ENCODE measurements at places on chromosomes 7 and 10.

- no peak for DNase-seq
Measured at GRCh38 chr10:74575912-74576311, 250.5 kb upstream of the KAT6B start.

DNA sequence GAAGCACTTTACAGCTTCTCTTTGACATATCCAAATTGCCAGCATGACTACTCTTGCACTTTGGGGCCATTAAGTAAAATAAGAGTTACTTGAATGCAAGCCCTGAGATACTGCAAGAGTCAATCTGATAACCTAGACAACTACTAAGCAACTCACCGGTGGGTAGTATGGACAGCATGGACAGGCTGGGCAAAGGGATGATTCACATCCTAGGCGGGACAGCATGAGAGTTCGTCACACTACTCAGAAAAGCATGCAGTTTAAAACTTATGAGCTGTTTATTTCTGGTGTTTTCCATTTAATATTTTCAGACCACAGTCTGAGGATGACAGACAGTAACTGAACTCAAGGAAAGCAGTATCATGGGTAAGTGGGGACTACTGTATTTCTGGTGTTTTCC, 84.0 kb downstream of the ORC5 start:
- DNase-seq: peak; percentile 64

GRCh38 chr7:77281780-77282478, 82.3 kb upstream of the FGL2 start:
- DNase-seq: no peak

- DNase-seq: no peak
Measured at GRCh38 chr7:43450894-43451293, 132.0 kb upstream of the STK17A start.

DNA sequence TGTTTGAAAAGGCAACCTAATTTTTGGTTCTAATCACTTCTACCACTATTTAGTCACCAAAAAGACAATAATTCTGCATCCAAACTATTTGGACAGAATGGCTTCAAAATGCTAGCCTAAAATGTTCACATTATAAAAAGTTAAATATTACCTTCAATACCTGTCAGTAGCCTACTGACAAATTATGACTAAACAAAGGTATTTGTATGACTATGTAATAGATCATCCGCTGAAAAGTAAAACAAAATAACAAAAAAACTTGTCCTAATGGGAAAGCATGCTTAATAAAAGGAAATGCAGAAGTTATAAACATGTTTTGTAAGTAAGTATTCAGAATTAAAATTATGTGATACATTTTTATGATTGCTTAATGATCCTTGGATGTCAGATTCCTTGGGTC, 36.6 kb downstream of the CD36 start:
- DNase-seq: no peak

- peak; percentile 42 for DNase-seq
Measured at GRCh38 chr10:112990271-112990670, 40.2 kb downstream of the TCF7L2 start.

DNA sequence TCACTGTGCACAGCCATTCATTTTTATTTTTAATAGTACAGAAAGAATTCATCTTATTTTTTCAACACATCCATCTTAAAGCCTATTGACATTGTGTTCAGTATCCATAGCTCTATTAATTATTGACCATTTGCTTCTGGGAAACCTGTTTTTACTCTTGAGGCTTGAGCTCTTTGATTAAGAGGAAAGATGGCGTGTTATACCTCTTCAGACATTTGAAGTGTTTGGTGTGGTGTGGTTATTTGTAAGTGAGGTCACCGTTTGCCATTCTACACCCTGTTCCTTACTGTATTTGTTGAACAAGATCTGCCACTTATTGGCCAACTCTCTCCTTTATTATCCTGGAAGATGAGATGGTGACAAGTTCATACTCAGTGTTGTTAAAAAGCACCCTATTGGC, 18.4 kb downstream of the C7orf57 start:
- DNase-seq: no peak

GRCh38 chr10:119737823-119738222, 12.0 kb downstream of the INPP5F start:
- peak; percentile 95 for DNase-seq

DNA sequence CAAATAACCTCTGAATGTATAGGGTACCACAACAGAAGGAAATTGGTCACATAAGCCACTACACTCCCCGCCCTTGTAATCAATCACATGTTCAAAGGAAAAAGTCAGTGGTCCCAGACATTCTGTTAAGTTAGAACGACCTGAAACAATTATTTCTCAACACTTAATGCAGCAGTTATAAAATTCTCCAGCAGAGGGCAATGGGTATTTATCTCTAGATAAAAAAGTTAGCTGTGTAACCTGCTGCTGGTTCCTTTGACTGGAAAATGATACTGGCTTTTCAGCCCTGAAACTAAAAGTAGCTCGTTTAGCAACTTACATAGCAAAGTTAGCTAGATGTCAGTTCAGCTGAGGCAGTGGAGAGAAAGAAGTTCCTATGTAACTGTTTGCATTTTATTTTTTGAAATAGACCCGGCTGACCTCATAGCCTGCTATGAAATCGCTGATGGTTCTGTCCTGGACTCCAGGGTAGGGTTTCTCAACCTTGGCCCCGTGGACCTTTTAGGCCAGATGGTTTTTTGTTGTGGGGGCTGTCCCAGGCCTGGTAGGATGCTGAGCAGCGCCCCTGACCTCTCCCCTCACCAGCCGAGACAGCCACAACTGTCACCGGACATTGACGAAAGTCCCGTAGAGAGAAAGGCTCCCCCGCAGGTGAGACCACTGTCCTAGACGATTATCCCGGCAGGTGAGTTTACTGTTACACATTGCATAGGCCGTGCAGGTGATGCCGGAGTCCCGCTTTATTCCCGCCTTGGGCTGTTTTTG, 40.2 kb upstream of the PROSER2 start:
- peak; percentile 64 for DNase-seq

DNA sequence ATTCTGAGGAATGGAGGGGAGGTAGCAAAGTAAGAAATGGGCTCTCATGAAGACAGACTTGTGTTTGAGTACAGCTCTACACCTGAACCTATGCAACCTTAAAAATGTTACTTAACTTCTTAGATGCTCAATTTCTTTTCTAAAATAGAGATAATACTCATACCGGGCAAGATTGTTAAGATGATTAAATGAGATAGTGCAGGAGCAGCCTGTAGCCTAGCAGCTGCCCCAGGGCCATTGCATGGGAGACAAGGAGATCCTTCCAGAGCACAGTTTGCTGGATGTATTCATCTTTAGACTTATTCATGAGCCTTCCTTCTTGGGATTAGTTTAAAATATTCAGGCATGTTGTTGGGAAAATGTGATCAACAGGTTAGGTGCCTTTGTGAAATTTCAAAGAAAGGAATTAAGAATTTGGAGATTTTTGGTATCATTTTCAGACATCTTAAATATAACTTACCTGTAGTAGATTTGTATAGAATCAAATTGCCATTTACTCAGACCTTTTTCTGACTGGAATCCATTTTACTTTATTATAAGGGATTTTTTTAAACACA, 130.2 kb downstream of the KAT6B start:
- no peak for DNase-seq

GRCh38 chr7:148819697-148820360, 64.3 kb downstream of the EZH2 start:
- DNase-seq: peak; percentile 59

GRCh38 chr7:16399916-16400892, 21.1 kb downstream of the CRPPA start:
- DNase-seq: no peak

Measured in iris pigment epithelial cell (primary cell).